ENCODE measurements at places on chromosomes 1 and 21.
A peak's percentile ranks its signal among the peaks of the same experiment; 100 is the strongest.

DNA sequence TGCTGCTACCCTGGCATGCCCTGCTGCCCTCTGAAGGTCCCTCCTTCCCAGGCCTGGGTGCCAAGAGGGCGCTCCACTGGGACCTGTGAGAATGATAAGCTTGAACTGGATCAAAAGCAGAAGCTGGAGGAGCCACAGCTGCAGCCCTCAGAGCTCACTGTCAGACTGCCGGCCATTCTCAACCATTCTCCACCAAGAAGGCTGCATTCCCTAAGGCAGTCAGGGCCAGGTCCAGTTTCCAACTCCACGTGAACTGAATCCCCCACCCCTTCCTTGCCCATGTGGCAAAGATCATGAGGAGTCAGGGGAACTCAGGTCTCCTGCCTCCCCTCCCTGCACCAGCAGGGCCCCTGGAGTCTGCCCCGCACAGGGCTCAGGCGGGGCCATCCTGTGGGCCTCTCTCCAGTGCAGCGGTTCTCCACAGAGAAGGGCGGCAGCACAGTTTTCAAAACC is 19.5 kb downstream of the SLC1A7 start:
- DNase-seq = no peak

DNA sequence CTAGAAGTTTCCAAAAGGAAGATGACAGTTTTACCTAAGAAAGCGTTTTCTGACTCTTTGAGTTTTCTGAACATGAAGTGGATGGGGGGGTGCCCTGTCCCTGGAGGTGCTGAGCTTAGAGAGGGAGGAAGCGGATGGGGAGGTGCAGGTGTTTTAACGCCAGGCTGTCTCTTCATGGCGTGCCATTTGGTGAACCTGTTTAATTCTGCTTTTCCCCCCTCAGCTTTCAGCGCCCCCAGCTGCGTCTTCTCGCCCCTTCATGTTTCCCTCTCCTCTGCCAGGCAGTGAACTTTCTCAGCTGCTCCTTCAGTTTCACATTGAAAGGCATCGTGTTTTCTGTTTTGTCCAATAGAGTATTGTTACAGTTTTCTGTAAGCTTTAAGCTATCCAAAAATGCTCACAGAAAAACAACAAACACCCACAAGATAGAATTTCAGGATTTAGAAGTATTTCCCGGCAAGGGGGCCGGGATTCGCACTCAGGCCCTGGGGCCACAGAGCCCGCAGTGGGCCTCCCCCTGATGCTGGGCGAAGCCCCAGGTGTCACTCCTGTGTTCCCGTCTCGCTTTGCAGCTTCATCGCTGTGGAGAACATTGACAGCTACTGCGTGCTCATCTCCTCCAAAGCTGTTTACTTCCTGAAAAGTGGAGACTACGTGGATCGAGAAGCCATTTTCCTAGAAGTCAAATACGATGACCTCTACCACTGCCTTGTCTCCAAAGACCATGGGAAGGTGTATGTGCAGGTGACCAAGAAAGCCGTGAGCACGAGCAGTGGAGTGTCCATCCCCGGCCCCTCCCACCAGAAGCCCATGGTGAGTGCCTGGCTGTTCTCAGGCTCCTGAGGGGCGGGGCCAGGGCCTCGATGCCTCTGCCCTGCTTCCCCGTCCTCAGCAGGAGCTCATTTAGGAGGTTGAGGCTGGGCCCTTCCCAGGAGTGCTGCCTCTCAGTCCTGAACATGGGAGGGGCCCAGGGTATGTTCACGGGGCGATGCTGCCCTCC is 111.4 kb downstream of the DHRS3 start:
- DNase-seq = no peak

GRCh38 chr1:82287556-82287955 is 486.8 kb downstream of the ADGRL2 start:
- DNase-seq = no peak

DNA sequence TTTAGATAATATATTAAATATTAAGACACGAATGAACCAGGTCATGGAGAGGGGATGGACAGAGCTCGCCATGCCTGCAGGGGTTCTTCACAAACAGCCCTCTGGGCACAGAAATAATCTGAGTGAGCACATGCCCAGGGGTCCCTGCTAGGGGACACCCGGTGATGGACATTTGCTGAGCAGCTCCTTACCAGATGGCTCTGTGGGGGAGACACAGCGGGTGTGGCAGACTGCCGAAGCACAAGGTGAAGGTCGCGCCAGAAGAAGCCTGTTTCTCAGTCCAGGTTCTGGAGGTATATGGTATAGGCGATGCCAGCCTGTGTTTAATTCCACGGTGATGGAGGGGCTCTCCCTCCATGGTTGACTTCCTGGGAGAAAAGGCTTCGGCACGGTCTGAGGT is 9.6 kb downstream of the TRABD2B start:
- no peak for DNase-seq

DNA sequence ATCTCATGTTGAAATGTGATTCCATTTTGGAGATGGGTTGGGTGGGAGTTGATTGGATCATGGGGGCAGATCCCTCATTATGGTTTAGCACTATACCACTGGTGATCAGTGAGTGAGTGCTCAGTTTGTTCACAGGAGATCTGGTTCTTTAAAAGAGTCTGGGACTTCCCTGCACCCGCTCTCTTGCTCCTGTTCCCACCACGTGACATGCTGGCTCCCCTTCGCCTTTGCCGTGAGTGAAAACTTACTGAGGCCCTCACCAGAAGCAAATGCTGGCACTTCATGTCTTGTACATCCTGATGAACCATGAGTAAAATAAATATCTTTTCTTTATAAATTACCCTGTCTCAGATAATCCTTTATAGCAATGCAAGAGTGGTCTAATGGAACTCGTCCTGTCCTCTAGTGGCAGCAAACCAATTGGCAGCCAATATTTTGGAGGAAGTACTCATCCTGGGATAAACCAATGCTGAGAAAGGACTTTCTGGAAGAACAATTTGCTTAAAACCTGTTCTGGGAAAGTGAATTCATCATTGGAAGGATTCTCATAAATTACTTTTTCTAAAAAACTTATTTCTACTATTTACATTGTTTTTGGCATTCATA is 27.8 kb upstream of the CYP4A11 start:
- no peak for DNase-seq

DNA sequence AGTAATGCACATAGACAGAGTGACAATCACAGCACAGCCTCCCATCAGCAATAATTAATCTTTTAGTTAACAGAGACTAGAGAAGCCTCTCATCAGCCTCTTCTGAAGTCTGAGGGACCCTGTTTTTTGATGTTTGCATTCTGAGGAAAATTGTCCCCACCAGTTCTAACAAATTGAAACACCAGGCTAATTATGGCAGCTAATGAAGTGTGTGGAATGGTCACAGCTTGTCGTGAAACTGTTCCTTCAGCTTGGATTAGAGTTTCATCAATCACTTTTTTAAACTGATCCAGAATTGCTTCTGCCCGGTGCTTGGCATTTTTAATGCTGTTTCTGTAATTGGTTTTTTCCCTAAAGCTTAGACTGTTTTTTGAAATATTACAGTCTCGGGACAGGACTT is 208.0 kb downstream of the SPATA17 start:
- DNase-seq = no peak

DNA sequence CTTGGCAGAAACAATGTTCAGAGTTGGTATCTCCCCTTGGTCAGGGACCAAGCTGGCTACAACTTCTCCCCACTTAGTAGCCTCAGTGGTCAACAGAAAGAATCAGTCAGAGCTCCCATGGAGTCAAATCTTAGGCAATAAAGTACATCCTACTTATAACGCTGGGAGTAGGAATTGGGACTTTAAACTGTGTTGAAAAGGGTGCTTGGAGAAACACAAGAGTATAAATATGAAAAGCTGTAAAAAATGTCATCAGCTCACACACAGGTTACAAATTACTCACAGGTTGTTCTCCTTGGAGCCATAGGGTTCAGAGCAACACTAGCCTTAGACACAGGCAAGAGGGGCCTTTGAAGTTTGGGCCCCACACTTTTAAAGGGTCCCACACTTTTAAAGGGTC is 67.4 kb downstream of the WLS start:
- DNase-seq = no peak

DNA sequence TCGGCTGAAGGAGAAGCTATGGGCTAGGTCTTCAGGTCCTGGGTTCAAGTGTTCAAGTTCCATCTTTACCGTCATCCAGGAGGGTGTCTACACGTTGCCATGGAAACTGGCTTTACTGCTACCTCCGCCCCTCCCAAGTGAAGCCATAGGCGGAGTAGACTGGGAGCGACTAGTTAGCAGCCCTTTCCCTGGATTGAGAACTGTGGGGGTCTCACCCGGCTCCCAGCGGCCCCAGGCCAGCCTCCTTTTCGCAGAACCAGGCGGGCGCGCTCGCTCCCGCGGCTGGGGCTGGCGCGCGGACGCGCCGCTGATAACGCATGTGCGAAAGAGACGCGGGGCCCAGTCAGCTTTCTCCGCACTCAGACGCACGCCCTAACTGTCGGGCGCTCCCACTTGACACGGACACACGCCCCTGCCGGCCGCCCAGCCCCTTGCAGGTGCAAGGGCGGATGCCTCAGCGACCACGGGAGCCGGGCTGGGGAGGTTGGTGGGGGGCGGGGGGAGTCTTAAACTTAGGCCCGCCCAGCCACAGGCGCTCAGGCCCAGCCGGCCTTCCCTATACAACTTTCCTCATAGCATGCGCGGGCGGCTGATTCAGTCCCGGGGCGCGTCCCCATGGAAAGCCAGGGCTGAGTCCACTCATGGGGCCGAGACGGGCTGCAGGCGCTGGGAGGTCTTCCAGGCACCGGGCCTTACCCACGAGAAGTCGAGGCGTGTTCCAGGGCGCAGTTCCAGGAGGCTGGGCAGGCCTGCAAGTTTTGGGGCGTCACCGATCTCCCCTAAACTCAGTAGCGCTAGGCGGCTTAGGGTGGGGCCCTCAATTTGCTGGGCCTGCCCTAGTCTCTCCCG is 7.4 kb downstream of the EFNA4 start:
- DNase-seq = peak; percentile 42

DNA sequence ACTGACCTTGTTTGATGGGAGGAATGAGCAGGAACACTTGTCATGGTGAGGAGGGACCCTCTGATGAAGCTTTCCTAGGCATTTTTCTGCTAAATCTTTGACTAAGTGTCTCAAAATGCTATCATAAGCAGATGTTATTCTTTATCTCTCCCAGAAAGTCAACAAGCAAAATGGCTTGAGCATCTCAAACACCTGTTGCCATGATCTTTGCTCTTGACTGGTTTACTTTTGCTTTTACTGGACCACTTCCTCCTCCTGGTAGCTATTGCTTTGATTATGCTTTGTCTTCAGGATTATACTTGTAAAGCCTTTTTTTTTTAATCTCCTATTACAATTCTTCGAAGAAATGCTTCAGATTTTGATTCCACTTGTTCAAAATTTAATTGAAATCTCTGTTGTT is 157.4 kb downstream of the GPR52 start:
- no peak for DNase-seq

DNA sequence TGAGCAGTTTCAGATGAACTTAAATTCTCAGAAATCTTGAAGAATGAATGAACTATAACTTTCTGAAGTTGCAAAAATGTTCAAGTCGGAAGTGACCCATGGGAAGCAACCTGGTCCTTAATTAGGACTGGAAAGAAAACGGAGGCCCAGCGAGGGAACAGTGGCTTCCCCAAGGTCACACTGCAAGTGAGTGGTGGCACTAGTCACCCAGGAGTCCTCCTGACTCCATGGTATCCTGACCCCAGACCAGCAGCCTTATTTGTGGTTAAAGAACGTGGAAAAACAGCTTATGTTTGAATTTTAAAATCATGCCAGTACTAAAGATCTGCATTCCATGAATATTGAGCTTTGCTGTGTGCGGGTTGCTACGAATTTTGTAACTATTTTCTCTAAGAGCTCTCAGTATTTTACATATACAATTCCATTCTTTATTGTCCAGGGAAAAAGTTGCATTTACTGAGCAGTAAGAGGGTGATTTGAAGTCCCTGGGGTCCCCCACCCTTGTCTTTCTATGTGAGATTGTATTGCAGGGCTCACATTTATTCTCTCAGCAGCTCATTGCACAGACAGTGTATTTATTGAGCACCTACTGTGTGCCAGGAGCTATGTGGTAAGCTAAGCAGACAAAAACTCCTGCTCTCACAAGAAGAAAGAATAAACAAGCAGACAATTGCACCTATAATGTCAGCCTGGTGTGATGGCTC is 61.6 kb upstream of the ATP5PO start:
- DNase-seq = no peak

DNA sequence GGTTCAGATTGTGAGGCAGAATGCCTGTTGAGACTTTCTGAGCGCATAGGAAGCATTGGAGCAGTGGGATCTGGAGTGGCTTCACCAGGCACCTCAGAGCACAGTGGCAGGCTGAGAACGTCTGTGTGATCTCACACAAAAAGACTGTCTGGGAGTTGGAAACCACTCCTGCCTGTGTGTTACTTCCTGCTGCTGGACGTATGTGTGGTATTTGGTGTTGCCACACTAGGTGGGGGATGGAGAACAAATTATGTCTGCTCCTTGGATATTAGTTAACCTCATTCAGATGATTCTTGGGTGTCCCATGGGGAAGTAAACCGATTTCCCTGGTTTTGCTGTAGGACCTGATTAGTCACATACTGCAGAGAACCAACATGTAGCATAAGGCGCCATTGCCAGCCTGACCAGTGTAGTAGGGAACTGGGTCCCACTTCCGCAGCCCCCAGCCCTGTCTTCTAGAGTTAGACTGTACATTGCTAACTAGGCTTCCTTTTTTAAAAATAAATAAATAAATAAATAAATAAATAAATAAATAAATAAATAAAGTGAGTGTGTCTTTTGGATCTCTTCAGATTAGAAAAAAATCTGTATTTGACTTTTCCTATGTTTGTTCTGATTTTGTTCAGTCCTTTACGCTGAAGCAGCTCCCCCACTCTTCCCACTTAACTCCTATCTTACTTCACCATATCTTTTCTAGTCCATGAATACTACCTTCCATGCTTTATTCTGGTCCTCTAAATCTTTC is 26.9 kb downstream of the UCK2 start:
- DNase-seq = peak; percentile 79

GRCh38 chr21:31997191-31997590 is 124.4 kb downstream of the HUNK start:
- DNase-seq = no peak

- DNase-seq = peak; percentile 53
These were observed 134.1 kb downstream of the SYT14 start for GRCh38 chr1:210072129-210072528.

- no peak for DNase-seq
These were observed 144.7 kb upstream of the JUN start for GRCh38 chr1:58928514-58928913.

- peak; percentile 86 for DNase-seq
These were observed 59.1 kb downstream of the FAAP20 start for GRCh38 chr1:2135441-2135841.

GRCh38 chr1:77940921-77941570 is 37.8 kb downstream of the FUBP1 start:
- DNase-seq = peak; percentile 18

GRCh38 chr1:117599286-117600221 is 6.3 kb upstream of the TENT5C start:
- DNase-seq = no peak

- DNase-seq = no peak
These were observed 44.4 kb upstream of the SRP9 start for GRCh38 chr1:225733254-225733653.

All from M059J (cell line).